GM18507 (cell line): ENCODE measurements at places on chromosomes 5 and 9.

- no peak for DNase-seq
These were observed 10.4 kb upstream of the TCF7 start for GRCh38 chr5:134103998-134104654.

GRCh38 chr9:21432672-21433425 is 7.4 kb upstream of the IFNA1 start:
- no peak for DNase-seq

DNA sequence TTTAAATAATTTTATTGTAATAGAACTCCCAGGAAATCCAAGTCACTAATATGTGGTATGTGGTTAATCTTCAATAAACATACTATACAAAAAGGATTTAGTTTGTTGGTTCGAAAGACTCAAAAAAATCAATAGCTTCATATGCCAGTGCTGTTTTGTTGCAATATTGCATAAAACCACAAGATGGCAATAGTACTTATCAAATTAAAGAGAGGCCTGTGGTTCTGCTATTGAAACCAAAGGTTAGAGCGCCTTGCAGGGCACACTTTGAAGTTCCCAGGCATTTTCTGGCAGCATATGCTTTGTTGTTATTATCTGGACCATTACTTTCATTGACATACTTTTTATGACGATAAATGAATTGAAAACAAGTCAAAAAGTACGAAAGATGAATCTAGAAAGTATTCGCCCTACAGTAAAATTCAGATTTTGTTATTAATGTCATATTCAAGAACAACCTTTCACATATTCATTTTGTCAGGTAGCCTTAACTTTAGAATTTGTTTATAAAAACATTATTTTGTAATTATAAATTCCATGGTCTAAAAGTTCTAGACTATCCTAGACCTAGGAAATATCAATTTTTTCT is 316.3 kb downstream of the MCTP1 start:
- DNase-seq = peak; percentile 7

GRCh38 chr9:131382850-131383729 is 10.8 kb upstream of the PRRC2B start:
- DNase-seq = no peak

- DNase-seq = no peak
These were observed 123.8 kb downstream of the ASTN2 start for GRCh38 chr9:117290856-117291622.

GRCh38 chr5:67166460-67167285 is 29.9 kb downstream of the CD180 start:
- peak; percentile 29 for DNase-seq

DNA sequence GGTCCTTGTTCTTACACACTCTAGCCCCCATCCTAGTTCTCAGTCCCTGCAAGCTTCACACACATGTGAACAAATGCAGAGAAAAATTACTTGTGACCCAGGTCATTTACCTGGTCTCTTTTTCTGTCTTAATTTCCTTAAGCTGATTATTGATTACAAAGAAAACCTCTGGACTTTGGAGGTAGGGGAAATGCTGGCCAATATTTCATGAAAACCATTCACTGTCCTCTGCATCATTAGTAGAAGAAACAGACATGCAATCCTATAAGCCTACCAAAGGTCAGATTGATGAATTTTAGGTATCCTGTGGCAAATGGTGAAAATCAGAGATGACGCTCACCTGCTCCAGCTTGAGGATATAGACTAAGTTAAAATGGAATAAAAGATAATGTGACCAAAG is 366.8 kb downstream of the ARRDC3 start:
- no peak for DNase-seq

GRCh38 chr9:108056805-108057386 is 567.3 kb upstream of the KLF4 start:
- DNase-seq = no peak

DNA sequence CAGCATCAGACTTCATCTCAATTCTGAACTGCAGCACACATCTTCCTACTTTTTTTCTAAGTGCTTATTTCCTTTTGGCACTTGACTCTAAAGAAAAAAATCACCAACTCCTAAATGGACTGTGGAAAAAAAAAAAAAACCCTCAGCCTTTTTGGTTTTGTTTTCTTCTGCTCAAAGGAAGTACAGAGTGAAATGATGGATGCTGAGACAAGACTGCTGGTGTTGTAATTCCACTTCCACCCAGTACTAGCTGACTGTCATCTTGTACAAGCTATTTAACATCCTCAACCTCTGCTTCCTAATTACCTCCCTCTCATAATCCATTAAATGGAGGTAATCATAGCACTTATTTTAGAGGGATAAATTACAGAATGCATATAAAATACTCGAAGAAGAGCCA is 171.5 kb upstream of the GNA14 start:
- DNase-seq = no peak

DNA sequence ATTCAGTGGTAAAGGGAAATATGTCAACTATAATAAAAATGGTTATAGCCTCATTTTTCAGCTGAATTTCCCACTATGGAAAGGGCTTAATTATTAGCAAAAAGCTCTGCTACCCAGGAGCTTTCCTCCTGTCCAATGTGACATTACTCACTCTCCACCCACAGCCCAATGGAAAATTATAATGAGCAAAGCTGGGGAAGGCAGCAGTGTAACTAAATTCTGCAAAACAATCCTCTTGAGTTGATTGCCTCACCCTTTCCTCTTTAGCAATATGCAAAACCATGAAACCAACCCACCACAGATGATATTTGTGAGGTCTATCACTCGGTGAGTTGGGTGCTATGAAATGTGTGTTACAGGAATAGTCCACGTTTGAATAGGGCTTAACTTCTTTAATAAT is 14.0 kb upstream of the PLPPR1 start:
- DNase-seq = no peak

DNA sequence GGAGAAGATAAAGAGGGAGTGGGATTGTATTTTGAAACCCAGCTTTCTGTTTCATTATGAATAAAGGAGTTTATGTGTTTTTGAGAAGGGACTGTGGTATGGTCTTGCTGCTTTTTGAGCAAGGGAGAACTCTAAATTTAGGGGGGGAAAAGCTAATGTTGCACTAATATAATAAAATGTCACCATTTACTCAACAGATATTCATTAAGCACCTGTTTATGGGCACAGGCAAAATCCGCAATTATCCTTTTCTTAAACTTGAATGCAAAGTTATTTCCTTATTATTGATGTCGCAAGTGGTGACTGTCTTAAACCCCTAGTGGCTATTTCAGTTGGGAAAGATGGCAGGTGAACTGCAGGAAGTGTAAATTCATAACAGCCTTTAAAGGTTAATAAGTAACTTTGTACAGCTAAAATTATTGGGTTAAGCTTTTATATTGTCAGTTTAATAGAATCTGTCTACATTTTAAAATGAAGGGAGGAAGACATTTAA is 1.5 kb downstream of the CDC42SE2 start:
- DNase-seq = no peak

DNA sequence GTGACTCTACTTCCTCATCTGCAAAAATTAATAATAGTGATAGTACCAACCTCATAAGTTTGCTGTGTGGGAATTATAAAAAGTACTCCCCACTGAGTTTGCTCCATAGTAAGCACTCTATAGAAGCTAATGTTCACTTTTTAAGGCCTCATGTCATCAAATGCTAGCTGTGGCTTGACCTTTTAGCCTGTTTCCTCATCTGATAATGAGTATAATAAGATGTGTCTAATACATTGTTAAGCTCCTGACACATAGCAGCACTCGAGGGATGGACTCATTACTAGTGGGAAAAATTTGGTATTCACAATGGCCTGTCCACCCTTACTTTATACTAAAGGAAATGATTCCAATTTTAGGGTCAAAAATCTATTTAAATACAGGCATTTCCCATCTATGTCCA is 26.1 kb upstream of the CAST start:
- DNase-seq = no peak

- no peak for DNase-seq
These were observed 158.6 kb upstream of the SHB start for GRCh38 chr9:38227656-38228055.

GRCh38 chr9:135809166-135809565 is 98.2 kb downstream of the CAMSAP1 start:
- DNase-seq = no peak

DNA sequence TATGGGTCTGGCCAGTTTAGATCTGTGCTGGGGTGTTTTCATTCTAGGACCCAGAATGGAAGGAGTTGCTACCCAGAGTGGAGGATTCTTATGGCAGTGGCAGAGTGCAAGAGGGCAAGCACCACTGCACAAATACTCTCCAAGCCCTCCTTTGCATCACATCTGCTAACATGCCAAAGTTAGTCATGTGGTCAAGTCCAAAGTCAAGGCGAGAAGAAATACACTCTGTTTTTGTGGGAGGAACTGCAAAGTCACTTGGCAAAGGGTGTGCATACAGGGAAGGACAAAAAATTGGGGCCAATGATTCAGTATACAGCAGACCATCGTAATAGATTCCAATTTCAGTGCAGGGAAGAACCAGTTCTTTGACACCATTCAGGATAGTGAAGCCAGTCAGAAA is 43.9 kb upstream of the HMGCS1 start:
- no peak for DNase-seq

GRCh38 chr5:135503871-135504270 is 31.9 kb downstream of the NEUROG1 start:
- no peak for DNase-seq

DNA sequence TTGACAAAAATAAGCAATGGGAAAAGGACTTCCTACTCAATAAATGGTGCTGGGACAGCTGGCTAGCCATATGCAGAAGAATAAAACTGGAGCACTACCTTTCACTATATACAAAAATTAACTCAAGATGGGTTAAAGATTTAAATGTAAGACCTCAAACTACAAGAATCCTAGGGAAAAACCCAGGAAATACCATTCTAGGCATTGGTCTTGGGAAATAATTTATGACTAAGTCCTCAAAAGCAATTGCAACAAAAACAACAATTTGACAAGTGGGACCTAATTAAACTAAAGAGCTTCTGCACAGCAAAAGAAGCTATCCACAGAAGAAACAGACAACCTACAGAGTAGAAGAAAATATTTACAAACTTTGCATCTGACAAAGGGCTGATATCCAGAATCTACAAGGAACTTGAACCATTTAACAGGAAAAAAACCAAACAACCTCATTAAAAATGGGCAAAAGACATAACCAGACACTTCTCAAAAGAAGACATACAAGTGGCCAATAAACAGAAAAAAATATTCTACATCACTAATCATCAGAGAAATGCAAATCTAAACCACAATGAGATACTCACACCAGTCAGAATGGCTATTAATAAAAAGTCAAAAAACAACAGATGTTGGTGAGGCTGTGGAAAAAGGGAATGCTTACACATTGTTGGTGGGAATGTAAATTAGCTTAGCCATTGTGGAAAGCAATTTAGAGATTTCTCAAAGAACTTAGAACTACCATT is 75.2 kb upstream of the CPEB4 start:
- no peak for DNase-seq

DNA sequence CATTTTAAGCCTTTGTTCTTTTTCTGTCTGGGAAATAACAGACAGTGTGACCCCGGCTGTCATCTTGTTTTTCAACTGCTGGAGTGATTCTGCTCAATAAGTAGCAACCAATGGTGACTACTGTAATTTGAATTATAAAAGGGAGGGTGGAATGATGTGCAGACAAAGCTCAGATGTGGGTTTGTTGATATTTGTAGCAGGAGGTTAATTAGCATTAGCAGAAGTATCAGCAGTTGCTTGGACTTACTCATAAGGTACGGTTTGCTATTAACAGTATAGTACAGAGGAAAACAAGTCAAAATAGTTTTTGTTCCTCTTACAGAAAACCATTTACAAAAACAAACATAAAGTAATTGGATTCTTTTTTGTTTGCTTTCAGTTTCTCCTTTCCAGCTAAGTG is 140.4 kb downstream of the TUSC1 start:
- DNase-seq = no peak

DNA sequence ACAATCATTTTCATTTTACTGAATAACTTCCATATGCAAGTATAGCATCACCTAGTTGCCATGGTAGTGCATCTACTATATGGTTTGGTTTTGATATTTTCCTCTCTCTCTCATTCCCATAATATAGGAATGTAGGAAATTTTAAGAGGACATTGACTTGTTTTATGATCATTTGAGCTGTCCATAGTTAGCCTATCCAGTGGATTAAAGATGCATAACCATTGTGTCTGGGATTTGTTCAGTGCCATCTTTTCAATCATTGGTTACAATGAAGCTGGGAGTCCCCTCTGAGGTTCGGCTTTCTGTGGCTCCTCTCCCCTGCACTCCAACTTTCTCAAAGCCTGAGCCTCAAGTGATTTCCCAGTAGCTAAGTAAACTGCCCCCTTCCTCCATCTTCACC is 458.5 kb downstream of the RAB3C start:
- no peak for DNase-seq

- DNase-seq = no peak
These were observed 273.5 kb upstream of the PTGER4 start for GRCh38 chr5:40405996-40406740.

DNA sequence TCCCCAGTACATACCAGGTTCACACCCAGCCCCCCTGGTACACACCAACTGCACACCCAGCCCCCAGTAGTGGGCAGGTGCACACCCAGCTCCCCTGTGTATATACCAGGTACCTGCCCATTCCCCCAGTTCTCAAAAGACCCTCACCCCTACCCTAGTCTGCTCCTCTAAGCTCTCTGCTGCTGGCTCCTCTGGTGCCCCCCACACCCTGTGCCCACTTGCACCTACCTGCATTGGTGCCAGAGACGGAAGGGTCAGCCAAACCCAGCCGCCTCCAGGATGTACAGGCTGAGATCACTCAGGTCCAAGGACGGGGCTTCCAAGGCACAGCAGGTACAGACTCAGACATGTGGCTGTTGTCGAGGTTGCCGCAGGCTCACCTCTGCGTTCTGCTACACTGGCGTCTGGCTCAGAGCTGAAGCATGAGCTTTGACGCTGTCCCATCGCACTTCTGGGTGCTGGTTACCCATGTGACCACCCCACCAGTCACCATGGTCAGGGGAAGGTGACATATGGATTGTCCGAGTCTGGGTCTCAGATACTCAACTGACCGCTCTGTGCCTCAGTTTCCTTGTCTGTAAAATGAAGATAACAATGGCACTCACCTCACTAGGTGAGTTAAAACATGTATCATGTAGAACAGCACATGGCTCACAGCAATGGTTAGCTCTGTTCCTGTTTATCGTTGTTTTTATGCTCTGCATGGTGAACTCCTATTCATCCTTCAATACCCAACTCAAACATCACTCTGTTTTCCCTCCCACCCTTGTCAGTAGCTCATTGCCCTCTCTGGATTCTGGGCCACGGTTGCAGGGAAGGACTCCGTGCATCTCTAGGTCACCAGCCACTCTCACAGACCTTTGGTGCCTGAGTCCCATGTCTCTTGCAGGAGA is 45.3 kb upstream of the SUSD3 start:
- DNase-seq = no peak

GRCh38 chr9:120654272-120654671 is 60.0 kb downstream of the MEGF9 start:
- DNase-seq = no peak

- no peak for DNase-seq
These were observed 58.7 kb upstream of the HRH2 start for GRCh38 chr5:175599210-175599609.

DNA sequence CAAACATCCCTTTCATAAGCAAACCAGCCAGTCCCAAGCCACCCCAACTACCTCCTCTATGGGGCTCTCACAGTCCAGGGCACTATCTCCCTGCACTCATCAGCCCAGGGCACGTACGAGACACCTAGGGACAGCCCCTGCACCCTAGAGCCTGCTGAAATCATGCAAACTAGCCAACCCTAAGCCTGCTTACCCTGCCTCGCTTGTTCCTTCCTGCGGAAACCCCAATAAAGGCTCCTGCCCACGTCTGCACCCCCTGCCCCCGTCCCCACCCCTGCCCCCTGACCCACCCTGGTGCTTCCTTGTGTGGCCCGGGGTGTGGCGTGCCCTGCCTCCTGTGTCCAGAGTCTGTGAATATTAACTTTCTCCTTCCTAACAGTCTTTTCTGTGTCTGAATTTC is 135.9 kb downstream of the GADD45G start:
- no peak for DNase-seq
